ENCODE measurements at places on chromosomes 1 and 21.

GRCh38 chr1:3125546-3126368 lies 56.8 kb downstream of the PRDM16 start:
- no peak for DNase-seq

DNA sequence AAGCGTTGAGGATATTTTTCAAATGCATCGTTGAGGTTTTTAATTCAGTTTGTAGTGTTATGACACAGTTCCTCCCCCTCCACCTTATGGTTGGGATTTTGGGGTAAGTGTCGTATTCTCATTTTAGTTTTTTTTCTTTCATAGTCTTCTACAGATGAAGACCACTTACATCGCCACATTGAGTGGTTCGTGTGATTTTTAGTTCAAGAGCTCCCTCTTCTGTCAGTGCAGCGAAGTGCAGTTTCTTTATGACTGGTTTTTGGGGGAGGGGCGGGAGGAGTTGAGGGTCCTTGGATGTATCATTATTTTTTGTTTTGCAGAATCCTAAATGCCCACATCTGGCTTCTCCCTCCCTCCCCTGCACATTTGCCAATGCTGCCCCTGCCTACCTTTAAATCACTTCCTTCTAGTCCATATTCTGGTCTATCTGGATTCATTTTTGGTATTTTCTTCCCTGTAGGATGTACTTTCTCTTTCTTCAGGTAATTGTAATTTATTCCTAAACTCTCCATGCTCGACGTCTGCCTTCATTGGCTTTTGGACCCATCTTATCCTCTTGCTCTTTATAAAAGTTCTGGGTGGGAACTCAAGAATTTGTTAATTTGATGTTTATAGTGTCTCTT lies 433.1 kb downstream of the CAMTA1 start:
- DNase-seq: no peak

DNA sequence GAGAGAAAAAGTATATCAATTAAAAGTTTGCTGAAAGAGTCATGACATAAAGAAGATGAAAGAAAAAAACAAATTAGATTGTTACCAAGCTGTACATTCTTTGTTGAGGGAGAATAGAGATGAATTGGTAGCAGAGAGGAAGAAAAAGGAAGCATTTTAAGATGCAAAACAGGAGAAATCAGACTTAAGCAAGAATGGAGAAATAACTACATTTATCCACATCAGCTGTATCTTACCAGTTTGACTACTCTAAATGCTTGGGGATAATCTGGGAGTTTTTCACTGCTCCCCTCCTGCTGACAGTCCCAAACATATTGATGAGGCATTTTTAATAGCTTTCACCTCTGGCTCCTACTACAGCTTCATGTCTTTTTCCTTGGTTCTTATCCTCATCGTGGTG lies 16.8 kb upstream of the PTPRC start:
- DNase-seq: no peak

DNA sequence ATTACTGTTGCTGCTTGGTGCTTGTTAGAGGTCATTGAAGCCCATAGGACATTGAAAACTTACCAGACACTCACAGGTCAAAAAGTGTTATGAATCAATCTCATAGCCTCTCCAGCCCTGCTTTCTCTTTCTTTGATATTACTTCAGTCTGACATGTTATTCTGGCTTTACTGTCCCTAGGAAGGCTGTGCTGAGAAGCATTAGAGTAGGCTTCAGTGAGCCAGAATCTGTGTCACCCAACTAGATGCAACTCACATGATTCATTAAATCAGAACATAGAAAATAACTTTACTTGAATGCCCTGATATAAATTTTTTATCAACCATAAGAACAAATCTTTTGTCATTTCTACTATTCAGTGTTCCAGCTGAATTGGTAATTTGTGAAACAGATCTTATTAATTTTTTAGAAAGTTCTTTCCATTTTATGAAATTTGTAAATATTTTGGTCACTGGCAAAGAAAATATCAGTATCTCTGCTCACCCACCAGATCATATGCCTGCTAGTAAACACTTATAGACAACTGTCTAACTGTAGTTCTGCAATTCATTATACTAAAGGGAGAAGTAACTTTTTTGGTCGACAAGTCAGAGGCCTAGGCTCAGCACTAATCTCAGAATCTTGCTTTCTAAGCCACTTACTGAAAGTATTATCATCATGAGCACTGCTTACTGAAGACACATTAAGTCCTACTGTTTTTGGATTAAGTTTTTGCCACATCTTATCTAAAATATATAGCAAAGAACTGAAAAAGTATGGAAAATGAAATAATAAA lies 48.2 kb downstream of the RPAP2 start:
- DNase-seq: no peak

DNA sequence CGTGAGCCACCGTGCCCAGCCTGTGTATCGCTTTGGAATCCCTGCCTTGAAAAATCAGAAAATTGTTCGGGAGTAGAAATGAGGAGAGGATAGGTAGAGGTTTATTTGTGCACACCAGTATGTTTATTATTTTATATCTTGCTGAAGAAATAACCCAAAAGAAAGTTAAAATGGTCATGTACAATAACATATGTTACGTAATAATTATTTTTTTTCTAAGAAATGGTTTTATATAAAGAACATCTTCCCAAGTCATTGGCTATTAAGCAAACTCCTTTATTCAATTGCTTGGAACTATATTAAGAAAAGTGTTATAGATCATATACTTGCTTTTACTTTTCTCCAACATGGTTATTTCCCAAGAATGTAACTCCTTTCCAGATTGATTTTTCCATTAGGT lies 171.8 kb downstream of the PHTF1 start:
- no peak for DNase-seq

GRCh38 chr1:203601716-203602309 lies 24.8 kb upstream of the ATP2B4 start:
- DNase-seq: no peak

DNA sequence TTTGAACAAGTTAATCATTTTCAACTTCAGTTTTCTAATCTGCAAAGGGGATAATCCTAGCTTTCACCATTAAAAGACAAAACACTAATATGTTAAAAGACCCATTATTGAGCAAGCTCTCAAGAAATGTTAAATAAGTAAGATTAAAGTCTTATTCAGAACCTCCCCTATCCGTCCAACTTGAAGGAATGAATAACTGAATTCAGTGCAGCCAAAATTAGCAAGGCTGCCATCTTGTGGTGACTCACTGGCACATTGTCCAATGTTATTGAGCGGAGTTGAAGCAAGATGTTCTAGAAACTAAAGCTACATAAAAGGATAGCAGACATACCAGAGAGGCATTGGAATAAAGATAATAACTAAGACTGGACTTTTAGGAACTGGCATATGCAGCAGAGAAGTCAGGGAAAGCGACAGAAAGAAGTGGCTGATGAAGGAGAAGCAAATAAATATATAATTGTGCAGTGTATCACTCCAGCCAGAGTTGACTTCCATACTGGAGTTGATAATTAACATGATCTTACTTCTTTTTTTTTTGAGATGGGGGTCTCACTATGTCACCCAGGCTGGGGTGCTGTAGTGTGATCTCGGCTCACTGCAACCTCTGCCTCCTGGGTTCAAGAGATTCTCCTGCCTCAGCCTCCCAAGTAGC lies 8.2 kb upstream of the CAP1 start:
- no peak for DNase-seq

DNA sequence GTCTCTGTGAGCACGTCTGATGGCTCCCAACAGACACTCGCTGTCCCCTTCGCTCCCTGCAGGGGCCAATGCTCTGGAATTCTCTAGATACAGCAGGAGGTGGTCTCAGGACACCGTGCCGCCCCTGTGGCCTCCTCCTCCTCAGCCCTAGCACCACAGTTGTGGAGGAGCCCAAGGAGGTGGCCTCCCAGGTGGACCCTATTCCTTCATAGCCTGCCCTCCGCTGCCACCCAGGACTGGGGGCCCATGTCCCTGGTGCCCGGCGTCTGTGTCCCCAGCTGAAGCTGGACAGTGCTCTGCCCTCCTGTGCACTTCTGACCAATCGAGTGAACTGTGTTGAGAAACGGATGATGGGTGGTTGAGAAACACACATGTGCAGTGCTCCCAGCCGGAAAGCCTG lies 149.8 kb upstream of the ARHGEF16 start:
- DNase-seq: no peak

DNA sequence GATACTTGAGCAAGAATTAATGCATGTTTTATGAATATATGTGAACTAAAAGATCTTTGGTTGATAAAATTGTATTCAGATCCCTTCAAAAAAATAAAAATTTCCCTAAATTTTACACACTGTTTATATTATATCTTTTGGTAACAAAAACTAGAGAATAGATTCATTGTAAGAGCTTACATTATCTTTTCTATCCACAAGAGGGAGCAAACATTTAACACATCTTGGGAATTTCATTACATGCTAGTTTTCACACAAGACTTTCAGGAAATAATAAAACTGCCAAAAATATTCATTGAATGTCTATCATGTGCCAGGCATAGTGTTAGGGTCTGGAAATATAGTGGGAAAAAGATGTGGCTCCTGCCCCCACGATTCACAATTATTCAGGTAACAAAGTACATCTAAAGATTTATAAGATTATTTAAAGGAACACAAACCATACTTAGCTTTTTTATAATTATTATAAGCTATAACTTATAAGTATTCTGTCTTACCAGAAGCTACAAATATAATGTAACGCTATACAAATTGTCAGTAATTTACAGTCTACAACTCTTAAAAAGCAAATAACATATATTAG lies 30.6 kb downstream of the FAF1 start:
- DNase-seq: no peak

GRCh38 chr1:27622828-27623227 lies 12.2 kb downstream of the FGR start:
- DNase-seq: no peak

- no peak for DNase-seq
Observed at GRCh38 chr1:38671221-38671620, 188.4 kb downstream of the RRAGC start.

- no peak for DNase-seq
Observed at GRCh38 chr1:92483610-92484471, 2.9 kb downstream of the GFI1 start.

DNA sequence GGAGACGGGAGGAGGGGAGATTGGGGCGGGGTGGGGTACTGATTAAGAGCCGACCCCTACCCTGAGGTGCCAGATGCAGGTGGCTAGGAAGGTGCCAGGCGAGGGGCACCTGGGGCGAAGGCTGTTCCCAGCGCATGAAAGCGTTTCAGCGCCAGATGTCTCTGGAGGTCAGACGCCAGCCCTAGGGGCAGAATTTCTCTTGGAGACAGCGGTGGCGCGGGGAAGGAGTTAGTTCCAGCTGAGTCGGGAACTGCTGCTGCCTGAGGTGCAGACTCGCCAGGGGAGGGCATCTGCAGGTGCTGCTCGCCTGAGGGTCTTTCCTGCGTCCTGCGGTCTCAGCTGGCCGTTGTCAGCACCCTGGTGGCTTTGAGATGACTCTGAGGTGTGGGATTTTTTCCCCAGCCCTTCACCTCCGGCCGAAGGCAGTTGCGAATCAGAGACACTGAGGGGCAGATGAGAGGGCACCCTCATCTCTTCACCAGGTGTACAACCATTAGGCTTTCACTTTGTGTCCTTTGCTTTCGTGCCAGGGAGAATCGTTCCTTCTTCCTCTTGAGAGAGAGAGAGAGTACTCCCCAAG lies 539 bp downstream of the CGN start:
- DNase-seq: no peak

- DNase-seq: no peak
Observed at GRCh38 chr21:18772897-18773296, 369.3 kb upstream of the TMPRSS15 start.

DNA sequence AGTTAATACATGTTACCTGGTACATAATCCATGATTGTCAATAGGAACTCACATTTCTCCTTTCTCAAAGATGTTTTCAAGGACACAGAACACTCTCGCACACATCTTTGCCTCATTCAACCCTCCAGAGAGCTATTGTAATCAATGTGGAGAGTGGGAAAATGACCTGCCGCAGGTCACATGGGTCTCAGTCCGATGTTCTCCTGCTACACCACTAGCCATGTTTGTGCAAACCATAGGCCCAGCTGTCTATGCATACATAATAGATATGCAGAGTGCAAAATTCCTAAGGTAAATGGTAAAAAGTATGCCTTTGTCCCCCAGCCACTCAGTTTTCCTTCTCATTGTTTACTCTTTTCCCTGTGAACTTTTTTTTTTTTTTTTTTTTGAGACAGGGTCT lies 89.2 kb downstream of the ADSS2 start:
- DNase-seq: no peak

GRCh38 chr21:36908260-36908908 lies 58.1 kb downstream of the HLCS start:
- DNase-seq: no peak

DNA sequence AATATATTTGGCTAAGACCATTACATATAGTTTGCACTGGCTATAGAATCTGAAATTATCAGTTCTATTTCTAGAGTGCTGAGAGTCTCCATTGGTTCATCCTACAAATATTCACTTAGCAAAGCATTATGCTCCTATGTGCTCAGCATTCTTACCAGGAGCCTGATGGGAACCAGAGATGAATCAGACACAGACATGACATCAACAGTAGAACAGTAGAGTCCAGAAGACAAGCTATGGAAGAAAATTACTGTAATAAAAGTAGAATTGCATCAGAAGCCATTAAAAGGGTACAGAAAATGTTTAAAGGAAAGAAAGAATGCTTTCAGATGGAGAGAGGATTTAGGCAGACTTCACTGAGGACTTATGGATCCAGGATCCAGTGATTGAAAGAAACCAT lies 271.7 kb upstream of the SNX7 start:
- no peak for DNase-seq

DNA sequence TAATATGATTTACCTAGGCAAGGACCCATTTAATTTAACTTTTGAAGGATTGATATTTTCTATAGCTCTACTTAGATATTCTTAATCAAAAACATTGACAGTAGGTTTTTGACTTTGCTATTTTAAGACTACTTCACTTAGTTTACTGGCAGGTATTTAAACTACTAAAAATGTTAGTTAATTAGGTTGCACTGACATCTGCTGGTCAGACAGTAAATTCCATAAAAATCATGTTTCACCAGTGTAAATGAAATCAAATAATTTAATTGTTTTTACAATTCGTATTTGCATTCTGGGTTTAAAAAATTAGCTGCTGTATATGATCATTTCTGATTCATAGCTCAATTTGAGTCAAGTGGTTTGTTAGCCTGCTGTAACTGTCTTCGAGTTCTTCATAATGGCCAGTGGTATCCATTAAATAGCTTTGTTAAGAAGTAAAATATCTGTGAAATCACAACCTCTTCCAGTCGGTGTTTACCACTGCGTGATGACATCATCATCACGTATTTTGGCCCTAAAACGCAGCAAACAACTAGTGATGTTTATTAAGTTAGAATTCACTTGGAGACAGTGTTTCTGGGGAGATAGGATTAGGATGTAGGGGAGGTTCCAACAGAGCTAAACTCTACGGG lies 26.2 kb downstream of the EXTL2 start:
- no peak for DNase-seq
